ENCODE measurements at places on chromosomes 1 and 21.

DNA sequence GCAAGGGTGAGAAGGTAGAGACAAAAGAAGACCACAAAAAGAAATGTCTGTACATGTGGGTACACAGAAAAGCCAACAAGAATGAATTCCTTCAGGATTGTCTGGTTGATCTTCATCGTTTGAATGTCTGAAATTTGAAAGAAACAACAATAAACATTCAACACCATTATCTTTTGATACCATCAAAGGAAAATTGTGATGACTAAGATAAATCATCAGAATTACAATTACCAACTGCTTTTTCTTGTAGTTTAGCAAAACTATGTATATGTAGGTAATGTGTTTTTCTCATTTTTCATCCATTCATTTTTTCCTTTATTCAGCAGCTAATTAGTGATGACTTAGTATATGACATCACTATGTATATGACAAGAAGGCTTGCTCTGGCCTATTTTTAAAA is at the start of gene OR10X1:
Gene OR10X1, minus strand, starts transcription at position 167 of the 400 bp plus-strand sequence. Its CDS starts 0 bp downstream, at position 167.
- no peak for DNase-seq

DNA sequence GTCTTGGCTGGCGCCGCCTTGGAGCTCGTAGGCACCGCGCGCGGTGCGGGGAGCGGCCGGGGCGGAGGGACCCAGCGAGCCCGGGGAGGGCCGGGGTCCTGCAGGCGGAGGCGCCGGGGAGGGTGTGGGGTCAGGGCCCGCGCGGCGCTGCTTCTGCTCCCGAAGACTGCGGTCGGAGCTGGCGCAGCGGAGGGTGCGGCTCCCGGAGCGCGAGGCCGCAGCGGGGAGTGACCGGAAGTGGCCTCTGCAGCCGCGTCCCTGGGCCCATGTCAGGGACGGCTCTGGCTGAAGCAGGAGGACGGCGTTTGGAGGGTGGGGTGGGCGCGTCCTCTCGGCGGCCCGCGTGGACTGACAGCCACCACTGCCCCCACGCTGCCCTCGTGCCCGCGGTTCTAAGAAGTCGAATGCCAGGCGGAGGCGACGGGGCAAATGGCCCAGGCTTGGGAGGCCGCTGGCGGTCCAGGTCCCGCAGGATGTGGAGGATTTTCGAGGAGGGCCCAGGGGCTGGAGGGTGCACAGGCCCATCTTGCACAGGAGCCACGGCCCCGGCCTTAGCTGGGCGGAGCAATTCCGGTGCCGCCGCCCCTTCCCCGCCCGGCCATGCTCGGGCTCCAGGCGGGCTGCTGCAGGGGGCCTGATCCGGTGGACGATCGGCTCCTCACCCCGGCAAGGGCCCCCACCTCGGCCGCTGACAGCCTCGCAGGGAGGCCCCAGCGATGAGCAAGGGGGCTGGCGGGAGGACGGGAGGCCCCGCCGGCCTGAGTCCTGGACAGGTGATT is 7.7 kb upstream of the ZNF669 start:
- DNase-seq: no peak

DNA sequence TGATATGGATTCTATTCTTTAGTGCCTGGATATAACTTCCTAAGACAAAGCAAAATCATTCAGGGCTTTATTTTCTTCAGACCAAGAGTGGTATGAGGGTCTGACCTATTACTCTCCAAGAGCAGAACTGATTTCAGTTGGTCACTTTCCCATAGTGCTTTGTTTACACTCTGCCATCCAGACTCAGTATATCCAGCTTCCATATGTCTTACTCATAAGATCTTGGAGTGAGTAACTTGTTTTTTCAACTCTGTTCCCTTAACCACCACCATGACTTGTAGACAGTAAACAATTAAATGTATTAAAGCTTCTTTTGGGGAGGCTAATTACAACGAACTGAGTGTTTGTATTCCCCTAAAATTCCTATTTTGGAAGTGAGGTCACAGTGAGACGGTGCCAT is 83.4 kb downstream of the USP24 start:
- no peak for DNase-seq

GRCh38 chr1:156796340-156797097 is 20.1 kb downstream of the SH2D2A start:
- DNase-seq: no peak

GRCh38 chr1:88289401-88290102 is 394.5 kb upstream of the PKN2 start:
- no peak for DNase-seq

- DNase-seq: peak; percentile 33
These were observed 143.6 kb upstream of the RAB4A start for GRCh38 chr1:229127301-229127700.

- DNase-seq: no peak
These were observed 133.8 kb upstream of the C1orf105 start for GRCh38 chr1:172286629-172287076.

- no peak for DNase-seq
These were observed 16.8 kb downstream of the LAMC1 start for GRCh38 chr1:183039985-183040447.

GRCh38 chr1:237084341-237085077 is 42.5 kb downstream of the RYR2 start:
- no peak for DNase-seq

DNA sequence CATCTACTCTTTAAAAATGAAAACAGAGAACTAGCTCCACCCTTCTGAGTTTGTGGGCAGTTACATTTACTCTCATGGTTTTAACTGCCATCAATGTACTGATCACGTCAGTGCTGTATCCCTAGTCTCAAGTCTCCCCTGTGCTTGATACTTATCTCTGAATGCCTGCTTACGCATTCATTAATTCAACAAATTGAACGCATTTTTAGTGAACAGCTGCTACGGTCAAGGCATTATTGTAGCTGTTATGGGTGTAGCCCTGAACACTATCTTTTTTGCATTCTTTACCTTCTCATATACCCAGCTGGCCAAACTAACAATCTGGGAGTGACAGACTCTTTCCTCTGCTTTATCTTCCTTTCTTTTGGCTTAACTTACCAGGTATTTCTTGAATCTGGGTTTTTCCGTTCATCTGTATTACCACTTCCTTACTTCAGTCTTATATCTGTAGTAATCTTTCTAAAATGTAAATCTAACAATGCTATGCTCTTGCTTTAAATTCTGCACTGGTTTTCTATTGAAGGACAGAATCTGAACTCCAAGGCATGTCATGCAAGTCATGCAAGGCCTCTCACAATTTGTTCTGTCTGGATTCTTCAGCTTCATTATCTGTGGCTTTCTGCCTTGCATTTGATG is 33.3 kb downstream of the SMG7 start:
- DNase-seq: no peak

GRCh38 chr1:184222652-184223052 is 164.2 kb upstream of the C1orf21 start:
- peak; percentile 50 for DNase-seq

DNA sequence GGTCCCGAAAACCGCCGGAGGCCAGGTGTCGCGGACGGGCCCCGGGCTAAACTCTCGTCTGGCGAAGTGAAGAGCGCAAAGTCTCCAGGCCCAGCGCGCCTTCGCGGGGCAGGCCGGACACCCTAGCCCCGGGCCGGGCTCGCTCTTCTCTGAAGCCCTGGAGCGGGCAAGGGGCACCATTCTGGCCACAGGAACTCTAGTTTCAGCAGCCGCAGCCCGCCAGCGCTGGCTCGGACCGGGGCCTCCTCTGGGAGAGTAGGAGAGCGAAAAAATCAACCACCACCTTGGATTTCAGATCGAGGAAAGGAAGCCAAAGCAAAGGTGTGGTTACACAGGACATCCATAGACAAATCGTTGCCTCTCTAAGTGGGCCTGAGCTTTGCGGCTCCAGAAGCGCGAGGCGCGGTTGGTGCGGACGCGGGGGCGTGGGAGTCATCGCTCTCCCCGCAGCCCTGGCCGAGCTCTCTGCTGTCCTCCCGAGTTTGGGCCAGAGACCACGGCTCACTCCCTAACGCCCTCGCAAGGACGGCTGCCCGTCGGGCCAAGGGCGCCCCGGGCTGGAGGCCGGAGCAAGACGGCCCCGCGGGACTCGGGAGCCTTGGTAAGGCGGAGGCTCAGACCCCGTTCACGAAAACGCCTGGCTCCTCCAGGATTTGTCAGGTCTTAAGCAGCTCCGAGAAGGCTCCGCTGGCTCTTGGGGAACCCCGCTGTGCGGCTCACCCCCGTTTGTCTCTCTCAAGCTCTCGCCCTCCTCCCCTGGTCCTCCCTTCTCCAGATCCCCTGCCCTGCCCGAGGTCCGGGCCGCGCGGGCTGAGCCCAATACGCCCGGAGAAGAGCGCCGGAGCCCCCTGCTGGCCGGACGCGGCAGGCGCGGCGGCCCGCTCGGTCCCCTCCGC is 132.9 kb upstream of the DPYD start:
- peak; percentile 52 for DNase-seq

Data from CD4-positive, alpha-beta T cell treated with Interleukin-17A for 1 hour (primary cell).